ENCODE measurements at places on chromosomes 6 and 20.
A peak's percentile ranks its signal among the peaks of the same experiment; 100 is the strongest.

DNA sequence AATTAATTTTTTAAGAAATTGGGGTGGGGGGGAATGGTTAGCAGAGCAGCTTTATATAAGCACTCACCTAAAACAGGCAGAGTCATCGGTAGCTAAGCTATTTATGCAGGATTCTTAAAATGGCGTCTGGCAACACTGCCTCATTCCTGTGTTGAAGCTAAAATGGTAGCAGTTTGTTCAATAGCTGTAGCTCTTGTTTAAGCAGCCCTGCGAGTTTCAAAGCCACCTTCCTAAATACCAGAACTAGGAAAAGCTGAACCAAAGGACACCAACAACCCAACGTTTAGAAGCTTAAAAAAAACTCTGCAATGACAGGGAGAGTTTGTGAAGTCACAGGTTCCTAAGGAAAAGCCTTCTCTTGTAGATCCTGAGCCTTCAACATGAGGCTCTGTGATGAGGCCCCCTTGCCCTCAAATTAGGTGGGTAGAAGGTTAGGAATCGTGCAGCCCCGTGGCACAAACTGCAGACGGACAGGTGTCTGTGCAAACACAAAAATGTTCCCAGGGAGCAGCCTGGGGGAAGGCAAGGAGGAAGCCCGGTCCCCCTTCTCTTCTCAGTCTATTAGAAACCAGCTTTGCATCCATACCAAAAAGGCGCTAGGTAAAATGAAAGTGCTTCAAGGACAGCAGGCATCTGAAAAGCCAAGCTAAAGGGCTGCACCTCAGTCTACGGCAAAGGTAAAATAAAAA is 4.7 kb downstream of the ZMYND8 start:
- DNase-seq, result no peak

GRCh38 chr6:8382434-8382833 is 52.9 kb downstream of the SLC35B3 start:
- DNase-seq, result no peak

GRCh38 chr20:51899674-51900073 is 97.4 kb upstream of the SALL4 start:
- no peak for DNase-seq

- DNase-seq, result no peak
Observed at GRCh38 chr6:163818719-163819118, 404.2 kb downstream of the QKI start.

GRCh38 chr20:62570897-62571668 is 71.2 kb upstream of the SLCO4A1 start:
- DNase-seq, result no peak

DNA sequence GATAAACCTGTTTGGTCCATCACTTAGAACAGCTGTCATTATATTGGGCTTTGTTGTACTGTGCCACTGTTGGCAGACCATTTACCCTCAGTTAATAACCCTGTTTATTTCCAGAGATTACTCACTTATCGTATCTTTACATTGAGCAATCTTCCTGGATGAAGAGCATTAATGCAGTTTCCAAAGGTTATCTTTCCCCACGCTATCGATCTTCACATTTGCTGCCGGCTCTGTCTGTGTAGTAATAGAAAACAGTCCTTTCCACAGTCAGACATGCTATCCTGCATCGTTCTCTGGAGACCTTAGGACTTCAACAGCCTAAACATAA is 27.4 kb downstream of the GHRH start:
- DNase-seq, result no peak

DNA sequence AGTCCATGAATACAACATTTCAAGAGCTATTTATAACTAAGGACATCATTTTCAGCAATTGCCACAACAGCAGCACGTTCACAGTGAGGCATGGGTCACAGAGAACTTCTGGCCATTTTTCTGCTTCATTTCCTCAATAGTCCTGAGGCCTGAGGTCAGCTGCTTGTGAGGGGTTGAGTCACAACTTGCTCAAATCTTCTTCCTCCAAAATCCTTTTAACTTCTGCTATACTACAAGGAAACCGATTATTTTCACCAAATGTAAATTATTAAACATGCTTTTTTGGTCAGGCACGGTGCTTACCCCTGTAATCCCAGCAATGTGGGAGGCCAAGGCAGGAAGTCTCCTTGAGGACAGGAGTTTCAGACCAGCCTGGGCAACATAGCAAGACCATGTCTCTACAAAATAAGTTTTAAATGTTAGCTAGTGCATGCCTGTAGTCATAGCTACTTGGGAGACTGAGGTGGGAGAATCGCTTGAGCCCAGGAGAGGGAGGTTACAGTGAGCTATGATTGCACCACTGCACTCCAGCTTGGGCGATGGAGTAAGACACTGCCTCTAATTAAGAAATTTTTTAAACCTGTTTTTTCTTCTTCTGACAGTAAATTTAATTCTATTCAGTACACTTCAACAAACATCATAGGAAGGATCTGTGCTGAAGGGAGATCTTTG is 11.1 kb upstream of the SLC16A10 start:
- DNase-seq, result no peak

DNA sequence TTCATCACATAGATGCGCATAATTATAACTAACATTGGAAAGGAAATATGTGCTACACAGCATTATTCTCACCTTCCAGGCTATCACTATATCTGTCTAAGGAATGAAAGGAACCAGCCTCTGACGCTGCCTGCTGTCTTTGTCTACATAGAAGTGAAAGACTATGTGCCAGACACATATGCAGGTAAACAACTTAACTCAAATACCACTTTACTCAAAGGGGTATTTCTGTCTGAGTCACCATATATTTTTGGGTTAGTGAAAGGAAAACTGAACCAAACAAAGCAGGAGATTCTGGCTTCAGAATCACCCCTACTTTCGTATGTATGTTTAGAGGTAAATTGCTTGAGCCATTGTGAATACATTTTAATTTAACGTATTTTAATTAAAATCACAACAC is 328.6 kb upstream of the PLCB4 start:
- no peak for DNase-seq

GRCh38 chr20:21303872-21304586 is 898 bp downstream of the XRN2 start:
- no peak for DNase-seq

- no peak for DNase-seq
Observed at GRCh38 chr20:4011226-4011975, 4.0 kb downstream of the RNF24 start.

DNA sequence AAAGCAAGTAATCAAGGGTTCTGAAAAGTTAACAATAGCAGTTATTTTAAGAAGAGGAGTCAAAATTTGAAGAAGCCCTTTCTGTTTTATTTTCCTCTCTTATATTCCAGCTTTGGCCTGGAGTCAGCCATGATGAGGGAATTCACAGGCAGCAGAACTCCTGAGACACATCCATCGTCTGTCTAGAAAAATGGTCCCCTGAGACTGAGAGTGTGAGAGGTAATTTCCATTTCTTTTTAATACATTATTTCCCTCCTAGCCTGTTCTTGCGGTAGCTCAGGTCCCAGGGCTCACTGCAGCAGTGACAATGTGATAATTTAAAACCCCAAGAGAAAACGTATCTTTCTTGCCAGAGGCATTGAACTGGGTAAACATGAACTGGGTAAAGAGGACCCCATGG is 296.0 kb downstream of the SMOC2 start:
- DNase-seq, result no peak

- DNase-seq, result no peak
Observed at GRCh38 chr20:25274481-25274880, 26.6 kb downstream of the PYGB start.

DNA sequence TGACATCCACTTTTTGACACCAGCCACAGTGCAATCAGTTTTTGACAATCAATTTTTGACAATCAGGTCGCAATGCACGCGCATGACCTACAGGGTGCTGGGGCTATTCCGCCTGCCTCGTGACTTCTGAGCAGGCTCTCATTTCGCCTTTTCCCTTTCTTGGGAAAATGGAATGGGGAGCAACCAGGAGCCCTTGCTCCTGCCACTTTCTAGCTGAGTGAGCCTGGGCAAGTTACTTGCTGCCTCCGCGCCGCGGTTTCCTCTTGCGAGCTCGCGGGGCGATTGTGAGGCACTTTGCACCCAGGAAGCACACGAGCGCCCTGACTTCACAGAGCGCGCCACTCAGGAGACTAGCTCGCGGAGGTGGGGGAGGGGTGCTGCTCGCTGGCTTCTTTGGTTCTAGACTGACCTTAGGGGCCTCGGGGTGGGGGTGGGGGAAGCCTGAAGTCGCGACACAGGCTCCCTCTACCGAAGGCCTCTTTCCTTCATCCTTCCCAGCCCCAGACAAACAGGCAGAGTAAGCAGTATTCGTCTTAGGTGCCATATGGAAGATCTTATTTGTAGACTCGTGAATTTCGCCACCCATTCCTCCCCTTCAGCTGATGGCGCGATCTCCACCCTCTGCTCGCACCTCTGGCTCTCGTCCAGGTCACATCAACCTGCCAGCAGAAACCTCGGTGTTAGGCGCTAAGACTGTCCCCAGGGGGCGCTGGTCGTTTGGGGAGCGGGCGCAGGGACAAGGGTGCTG is 4.6 kb downstream of the TP53TG5 start:
- DNase-seq, result peak; percentile 83

- DNase-seq, result no peak
Observed at GRCh38 chr6:158894193-158894592, 75.0 kb upstream of the EZR start.

GRCh38 chr6:2028457-2029038 is 216.9 kb downstream of the GMDS start:
- DNase-seq, result peak; percentile 7

GRCh38 chr6:113645576-113645970 is 211.6 kb upstream of the MARCKS start:
- DNase-seq, result no peak

GRCh38 chr20:24620937-24621519 is 151.6 kb downstream of the SYNDIG1 start:
- no peak for DNase-seq

DNA sequence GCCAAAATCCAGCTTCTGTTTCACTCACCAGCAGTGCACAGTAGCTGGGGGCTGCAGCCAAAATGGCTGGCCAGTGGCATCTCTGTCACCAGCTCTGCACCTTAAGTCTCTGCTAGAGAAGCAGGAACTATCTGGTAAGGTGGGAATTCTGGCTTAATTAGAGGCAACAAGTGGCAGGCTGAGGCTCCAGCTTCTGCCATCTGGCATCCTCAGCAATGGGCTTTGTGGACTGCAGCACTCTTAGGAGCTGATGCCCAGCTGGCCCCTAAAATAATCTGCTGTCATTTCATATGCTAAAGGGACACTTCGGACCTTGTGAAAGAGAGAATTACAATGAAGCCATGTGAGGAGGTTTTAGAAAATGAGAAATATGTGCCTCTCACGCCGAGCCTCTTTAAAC is 4.6 kb upstream of the CLDN20 start:
- DNase-seq, result no peak

GRCh38 chr6:98539741-98540140 is 294.6 kb upstream of the POU3F2 start:
- no peak for DNase-seq

- DNase-seq, result no peak
Observed at GRCh38 chr6:83096791-83097190, 29.3 kb downstream of the DOP1A start.

- peak; percentile 65 for DNase-seq
Observed at GRCh38 chr6:31400467-31401289, 2.7 kb upstream of the MICA start.

DNA sequence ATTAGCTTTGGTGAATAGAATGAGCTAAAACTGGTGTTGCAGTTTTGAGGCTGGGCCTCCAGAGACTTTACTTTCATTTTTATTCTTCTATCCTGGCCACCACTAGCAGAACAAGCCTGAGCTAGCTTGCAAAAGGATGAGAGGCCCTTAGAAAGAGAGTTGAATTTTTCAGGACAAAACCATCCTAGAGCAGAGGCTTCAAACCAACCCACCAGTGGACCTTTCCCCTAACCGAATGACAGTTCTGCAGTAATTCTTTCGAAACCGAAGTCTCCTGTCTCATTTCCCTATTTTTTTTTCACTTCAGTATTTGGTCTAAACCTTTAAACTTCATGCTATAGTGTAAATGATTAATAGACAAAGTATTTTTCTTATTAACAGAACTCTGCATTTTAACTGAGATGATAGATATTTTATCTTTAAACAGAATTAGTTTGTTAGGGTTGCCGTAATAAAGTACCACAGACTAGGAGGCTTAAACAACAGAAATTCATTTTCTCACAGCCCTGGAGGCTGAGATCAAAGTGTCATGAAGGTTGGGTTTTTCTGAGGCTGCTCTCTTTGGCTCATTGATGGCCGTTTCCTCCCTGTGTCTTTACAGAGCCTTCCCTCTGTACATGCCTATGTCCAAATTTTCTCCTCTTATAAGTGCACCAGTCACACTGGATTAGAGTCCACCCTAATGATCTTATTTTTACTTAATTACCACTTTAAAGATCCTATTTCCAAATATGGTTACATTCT is 80.6 kb upstream of the PAK5 start:
- DNase-seq, result no peak

All from naive thymus-derived CD8-positive, alpha-beta T cell (primary cell).